Cerebellar nuclear complex (tissue), 1 donor: ENCODE measurements at places on chromosomes 13 and 19.

- no peak for DNase-seq
These were observed 314.2 kb downstream of the OLFM4 start for GRCh38 chr13:53342623-53343360.

- no peak for DNase-seq
These were observed 2.1 kb downstream of the CILP2 start for GRCh38 chr19:19540064-19540714.

- DNase-seq = no peak
These were observed 2.4 kb downstream of the LILRA5 start for GRCh38 chr19:54310543-54310942.

DNA sequence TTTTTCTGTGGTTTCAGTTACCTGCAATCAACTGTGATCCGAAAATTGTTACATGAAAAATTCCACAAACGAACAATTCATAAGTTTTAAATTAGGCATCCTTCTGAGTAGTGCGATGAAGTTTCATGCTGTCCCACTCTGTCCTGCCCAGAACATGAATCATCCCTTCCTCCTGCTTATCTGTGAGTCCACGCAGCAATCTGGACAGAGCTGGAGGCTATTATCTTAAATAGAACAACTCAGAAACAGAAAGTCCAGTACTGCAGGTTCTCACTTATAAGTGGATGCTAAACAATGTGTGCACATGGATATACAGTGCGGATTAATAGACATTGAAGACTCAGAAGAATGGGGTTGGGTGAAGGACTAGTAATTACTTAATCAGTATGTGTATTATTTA lies 583.7 kb upstream of the SPRY2 start:
- no peak for DNase-seq

DNA sequence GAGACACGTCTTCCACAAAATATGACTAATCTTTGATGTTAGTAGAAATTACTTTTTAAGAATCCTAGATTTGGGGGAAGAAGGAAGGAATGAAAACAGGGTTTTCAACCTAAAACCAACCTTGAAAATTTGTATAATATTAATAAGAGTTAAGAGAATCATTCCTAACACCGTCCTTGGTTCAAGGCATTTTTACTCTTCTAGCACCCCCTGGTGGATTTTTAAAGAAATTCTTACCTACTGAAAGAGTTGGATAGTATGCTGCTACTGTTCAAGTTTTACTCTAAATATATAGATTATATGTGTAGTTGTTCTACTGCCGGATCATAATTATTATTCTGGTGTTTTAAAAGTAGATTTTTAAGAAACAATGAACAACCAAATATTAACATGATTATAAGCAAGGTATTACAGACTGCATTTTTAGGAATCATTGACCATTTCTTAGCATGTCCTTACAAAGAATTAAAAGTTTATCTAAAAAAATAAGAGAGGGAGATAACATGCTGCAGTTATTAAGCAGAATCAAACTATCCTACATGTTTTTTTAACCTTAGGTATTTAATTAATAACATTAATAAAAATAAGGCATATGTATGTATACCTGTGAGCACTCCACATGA lies 7.4 kb upstream of the SLITRK6 start:
- DNase-seq = no peak

GRCh38 chr13:88014527-88014926 lies 343.4 kb downstream of the SLITRK5 start:
- no peak for DNase-seq

- no peak for DNase-seq
These were observed 5.8 kb upstream of the USE1 start for GRCh38 chr19:17209126-17210036.

DNA sequence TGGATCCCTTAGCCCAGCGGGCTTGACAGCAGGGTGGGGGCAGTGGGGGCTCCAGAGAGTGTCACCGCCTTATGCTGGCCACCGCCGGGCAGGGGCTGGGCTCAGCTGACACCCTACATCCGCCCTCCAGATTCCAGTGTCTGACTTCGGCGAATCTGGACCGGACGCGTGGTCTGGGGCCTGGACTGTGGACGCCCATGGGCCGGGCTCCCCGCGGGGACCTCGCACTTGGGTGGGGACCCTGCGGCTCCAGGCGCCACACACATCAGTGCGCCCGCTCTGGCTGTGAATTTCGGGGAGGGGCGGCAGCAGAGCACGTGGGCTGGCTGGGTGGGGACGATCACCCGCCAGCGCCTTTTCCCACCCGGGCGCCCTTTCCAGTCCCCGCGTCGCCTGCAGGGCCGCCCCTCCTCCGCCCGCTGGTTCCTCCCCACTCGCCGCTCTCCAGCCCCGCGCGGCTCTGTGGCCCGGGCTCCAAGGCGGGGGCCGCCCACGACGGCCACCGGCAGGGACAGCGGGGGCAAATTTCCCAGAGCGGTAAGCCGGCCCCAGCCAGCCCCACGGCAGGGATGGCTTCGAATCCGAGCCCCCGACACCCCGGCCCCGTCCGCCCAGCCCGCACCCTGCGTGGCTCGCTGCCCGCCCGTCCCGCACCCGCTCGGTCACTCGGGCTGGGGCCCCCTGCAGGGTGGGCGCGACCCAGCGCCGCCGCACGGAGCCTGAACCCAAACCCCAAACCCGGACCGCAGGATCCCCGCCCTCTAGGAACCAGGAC lies 23.3 kb upstream of the ZNF99 start:
- no peak for DNase-seq
